Stomach (tissue), 19 donors: ENCODE measurements at places on chromosomes 16 and 17. TPM values are rescaled to one million over a fixed set of nuclear protein-coding genes. Genes with fewer than 3 reads are reported as not detected.
A peak's percentile ranks its signal among the peaks of the same experiment; 100 is the strongest.

Gene SPNS2
- 57.8 TPM for total RNA-seq

Gene NECAB2
- 1.7 TPM for total RNA-seq

Gene TBC1D3G
- not detected for total RNA-seq

Gene KCNJ12
- 4.1 TPM for total RNA-seq

Gene SMIM22
- 300 TPM for total RNA-seq

Gene KAT8
- 114 TPM for total RNA-seq

DNA sequence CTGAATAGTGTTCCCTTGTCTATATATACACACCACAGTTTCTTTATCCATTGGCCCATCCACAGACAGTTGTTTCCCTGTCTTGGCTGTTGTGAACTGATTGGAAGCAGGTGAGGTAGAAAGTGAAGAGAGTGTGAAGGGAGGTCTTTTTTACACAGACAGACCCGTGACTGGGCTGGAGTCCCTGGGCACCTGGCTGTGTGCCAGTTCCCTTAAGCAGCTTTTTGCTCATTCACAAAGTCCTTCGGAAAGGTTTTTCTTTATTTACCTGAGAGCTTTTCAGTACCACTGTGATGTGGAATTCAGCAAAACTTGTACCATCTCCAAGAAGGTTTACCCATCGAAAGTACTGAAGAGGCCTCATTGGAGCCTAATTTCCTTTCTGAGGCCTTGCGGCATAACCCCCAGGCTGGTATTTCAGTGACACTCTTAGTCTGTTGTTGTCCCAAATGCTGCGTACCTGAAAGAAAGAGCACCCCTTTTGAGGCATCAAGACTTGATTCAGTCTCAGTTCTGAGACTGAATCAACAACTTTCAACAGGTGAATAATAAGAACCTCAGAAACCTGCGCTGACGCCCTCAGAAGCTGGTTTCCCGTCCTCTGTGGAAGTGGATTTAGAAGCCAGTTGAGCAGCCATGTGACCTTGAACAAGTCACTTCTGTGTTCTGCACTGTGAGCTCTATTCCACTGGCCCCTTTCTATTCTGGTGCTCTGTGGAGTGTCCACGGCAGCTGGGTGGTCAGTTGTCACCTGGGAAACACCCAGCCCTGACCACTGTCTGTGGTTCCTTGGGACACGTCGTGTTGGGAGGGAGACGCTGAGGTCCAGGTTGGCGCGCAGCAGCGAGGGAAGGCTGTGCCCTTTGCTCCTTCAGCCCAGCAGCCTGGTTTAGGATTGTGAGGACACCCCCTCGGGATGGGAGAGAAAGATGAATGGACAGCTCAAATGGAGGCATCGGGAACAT is 53.9 kb upstream of the CRISPLD2 start:
- H3K36me3 ChIP-seq = peaks cover 94% of the 10 kb centered on the region
- no peak overlapping the region for H3K4me3 ChIP-seq
- peak overlapping the region; percentile 21 for H3K27ac ChIP-seq
- no peaks in the 10 kb centered on the region for H3K27me3 ChIP-seq
- DNase-seq = no peak

DNA sequence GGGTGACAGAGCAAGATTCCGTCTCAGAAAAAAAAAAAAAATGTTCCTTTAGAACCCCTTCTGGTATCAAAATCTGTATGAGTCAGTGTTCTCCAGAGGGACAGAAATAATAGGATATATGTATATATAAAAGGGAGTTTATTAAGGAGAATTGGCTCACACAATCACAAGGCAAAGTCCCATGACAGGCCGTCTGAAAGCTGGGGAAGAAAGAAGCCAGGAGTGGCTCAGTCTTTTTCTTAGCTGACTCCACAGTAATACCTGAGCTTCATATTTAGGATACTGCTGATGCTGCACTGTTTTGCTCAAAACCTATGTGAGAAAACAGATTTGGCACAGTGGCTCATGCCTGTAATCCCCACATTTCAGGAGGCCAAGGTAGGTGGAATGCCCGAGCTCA is 22.5 kb downstream of the ZZEF1 start:
- no peaks in the 10 kb centered on the region for H3K27me3 ChIP-seq
- H3K36me3 ChIP-seq = peaks cover 93% of the 10 kb centered on the region
- DNase-seq = no peak
- no peak overlapping the region for H3K27ac ChIP-seq
- no peak overlapping the region for H3K4me3 ChIP-seq

- H3K27ac ChIP-seq = peak overlapping the region; percentile 90
- DNase-seq = peak; percentile 95
- H3K36me3 ChIP-seq = peaks cover 19% of the 10 kb centered on the region
- peak overlapping the region; percentile 95 for H3K4me3 ChIP-seq
Observed at GRCh38 chr17:38703742-38704605, 1.1 kb upstream of the MLLT6 start.

DNA sequence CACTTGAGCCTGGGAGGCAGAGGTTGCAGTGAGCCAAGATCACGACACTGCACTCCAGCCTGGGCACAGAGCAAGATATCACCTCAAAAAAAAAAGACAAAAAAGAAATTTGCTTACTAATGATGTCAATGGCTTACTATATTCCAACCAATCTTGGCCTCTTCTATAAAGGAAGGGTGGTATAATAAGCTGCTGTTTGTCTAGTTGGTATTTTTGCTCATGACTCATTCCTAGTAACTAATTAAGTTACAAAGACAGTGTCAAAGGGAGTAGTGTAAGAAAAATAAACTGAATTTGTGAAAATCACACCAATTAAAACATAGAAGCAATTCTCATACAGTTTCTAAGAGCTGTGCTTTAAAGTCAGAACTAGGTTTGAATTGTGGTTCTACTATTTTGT is 82.5 kb downstream of the NLK start:
- H3K27ac ChIP-seq = no peak overlapping the region
- H3K4me1 ChIP-seq = peaks cover 12% of the 10 kb centered on the region
- H3K4me3 ChIP-seq = no peak overlapping the region
- H3K36me3 ChIP-seq = peaks cover 23% of the 10 kb centered on the region
- DNase-seq = no peak

GRCh38 chr17:30340801-30341356 is 7.0 kb upstream of the TMIGD1 start:
- H3K27me3 ChIP-seq = no peaks in the 10 kb centered on the region
- peaks cover 34% of the 10 kb centered on the region for H3K4me1 ChIP-seq
- no peaks in the 10 kb centered on the region for H3K36me3 ChIP-seq
- DNase-seq = peak; percentile 29
- no peak overlapping the region for H3K4me3 ChIP-seq
- peak overlapping the region; percentile 44 for H3K27ac ChIP-seq

GRCh38 chr16:27066668-27067537 is at the start of gene C16orf82:
C16orf82 (plus strand) TSS chr16:27066927.
- no peaks in the 10 kb centered on the region for H3K36me3 ChIP-seq
- peaks cover 10% of the 10 kb centered on the region for H3K27me3 ChIP-seq
- no peak within 1 kb of the TSS for H3K4me3 ChIP-seq
- no peak within 1 kb of the TSS for H3K27ac ChIP-seq
- H3K4me1 ChIP-seq = peaks cover 3% of the 10 kb centered on the region

GRCh38 chr16:23194497-23195221 is 12.1 kb downstream of the SCNN1G start:
- no peaks in the 10 kb centered on the region for H3K27me3 ChIP-seq
- no peaks in the 10 kb centered on the region for H3K36me3 ChIP-seq
